ENCODE measurements at places on chromosomes 1 and 21.

DNA sequence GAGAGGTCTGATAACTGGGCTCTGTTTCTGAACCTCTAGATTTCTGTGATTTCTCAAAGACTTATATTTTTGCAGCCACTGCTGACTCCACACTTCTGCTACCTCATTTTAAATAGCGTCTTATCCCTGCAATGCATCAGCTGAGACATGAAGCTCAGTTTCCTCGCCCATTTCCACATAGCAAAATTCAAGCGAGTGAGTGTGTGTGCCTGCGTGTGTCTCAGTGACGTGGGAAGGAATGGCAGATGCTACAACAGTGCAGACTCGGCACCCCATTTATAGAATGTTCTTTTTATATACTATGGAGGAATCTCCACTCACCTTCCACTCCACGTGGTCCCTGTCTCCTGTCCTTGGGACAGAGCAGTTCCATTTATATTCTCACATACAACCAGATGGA is 35.7 kb downstream of the ZMYND12 start:
- DNase-seq, result no peak

DNA sequence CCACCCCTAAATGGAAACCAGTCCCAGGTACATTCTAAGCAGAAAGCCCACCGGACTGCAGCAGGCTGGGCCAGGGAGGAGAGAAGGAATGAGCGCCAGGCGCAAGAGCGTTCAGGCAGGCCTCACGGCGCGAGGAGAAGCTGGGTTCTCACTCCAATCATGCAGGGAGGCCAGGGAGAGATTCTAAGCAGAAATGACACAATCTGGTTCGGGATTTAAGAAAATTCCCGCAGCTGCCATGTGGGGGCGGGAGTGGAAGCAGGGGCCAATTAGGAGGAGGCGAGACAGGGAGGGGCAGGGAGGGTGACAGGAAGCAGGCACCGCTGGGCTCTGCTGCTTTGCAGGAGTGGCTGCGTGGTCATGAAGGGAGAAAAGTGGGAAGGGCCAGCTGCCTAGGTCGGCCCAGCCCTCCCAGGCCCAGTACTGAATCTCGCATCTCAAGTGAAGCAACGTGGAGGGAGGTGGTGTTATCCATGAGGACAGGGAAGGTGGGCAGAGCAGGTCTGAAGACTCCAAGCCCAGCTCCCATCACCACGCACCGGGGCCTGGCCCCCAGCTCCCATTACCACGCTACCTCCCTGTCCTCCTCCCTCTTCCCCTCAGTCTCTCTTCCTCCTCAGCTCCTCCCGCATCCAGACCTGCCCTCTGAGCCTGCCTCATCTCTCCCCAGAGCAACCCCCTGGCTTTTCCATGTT is 11.8 kb downstream of the NPHP4 start:
- no peak for DNase-seq

DNA sequence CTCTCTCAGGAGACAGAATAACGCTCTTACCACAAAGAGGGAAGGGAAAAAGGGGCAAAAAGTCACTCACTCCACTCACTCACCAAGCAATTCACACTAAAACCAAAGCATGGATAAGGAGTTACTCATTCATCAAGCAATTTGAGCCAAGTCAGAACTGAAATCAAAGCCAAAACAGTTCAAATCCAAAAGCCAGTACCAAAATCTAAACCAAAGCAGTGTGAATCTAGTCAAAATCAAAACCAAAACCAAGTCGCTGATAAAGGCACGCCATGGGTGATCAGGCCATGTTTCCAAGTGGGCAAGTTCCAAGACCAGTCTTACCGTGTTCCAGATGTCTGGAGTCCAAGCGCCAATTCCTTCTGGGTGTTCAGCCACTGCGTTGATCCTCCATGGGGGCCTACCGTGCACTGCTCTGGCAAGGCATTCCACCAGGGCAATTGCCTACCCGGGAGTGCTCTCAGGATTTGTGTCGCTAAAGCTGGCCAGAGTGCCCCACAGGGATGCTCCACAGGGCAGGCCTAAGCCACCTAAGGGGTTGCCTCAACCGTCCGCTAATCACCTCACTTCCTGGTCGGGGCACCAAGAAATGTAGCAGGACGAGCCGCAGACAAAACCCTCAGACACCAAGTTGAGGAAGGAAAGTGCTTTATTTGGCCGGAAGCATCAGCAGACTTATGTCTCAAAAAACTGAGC is 142.3 kb downstream of the TRIM33 start:
- DNase-seq, result no peak

DNA sequence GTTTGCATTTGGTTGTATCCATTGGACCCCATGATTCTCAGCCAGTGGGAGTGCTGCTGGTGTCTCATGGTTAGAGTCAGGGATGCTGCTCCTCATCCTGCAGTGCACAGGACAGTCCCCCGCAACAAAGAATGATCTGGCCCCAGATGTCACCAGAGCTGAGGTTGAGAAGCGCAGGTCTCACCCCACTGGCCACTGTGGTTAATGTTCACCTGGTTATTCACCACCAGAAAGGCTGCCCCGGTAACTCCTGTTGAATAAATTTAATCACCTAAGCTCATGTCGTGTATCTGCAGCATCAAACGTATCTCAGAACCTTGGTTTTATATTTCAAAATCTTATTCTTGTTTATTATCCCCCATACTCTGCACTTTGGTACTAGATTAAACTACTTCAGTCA is 75.8 kb downstream of the ATP5PO start:
- no peak for DNase-seq

- DNase-seq, result no peak
These were observed 10.0 kb upstream of the TNFRSF8 start for GRCh38 chr1:12052997-12053686.

DNA sequence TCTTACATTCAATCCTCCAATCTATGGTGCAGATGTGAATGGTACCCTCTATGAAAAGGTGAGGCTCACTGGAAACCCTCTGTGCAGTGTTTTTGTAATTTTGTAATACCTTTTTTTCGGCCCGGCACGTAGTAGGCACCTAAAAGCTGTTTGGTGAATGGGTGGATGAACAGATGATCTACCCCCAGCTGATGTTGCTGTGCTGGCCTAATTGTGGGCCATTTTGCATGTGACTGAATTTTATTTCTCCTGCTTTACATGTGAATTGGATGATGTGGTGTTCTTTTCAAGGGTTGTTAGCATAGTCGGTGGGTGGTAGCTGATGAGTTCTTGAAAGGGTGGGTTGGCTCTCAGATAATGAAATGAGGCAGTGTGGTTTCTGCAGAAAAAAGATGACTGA is 10.4 kb downstream of the KDM4A start:
- no peak for DNase-seq

GRCh38 chr1:180252638-180253536 is 22.8 kb downstream of the LHX4 start:
- DNase-seq, result peak; percentile 49

- peak; percentile 19 for DNase-seq
These were observed 18.9 kb downstream of the CAP1 start for GRCh38 chr1:40059338-40059959.

DNA sequence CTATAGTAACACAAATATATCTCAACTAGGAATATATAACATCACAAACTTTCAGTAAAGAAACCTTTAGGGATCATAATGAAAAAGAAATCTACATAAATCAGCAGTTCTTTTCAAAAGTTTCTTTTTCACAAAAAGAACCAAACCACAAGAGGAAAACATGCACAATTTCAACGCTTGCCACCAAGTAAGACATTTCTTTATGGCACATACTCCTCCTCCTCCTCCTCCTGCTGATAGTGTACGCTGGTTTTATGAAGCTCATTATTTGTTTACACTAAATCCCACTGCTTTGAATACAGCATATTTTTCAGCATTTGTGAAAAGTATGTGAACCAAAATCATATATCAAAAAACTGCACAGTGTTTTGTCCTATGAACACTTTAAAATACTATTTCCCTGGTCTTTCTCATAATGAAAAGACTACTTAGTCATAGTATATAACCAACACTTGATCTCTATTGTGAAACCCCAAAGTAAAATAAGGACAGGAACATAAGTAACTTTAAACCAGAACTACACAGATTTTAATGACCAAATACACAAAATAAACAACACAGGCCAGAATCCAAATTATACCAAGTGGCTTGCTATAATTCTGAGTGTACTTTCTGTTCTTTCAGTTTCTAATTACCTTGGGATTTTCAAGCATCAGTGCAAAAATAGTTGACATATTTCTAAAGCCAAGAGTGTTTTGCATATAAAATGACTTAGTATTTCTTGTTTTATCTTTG is 184.2 kb downstream of the EIF4G3 start:
- no peak for DNase-seq

- DNase-seq, result no peak
These were observed 49.4 kb upstream of the A3GALT2 start for GRCh38 chr1:33370301-33370700.

GRCh38 chr1:51133045-51133444 is 31.0 kb downstream of the C1orf185 start:
- no peak for DNase-seq

GRCh38 chr1:35316264-35316663 is 47.8 kb downstream of the ZMYM4 start:
- DNase-seq, result no peak

DNA sequence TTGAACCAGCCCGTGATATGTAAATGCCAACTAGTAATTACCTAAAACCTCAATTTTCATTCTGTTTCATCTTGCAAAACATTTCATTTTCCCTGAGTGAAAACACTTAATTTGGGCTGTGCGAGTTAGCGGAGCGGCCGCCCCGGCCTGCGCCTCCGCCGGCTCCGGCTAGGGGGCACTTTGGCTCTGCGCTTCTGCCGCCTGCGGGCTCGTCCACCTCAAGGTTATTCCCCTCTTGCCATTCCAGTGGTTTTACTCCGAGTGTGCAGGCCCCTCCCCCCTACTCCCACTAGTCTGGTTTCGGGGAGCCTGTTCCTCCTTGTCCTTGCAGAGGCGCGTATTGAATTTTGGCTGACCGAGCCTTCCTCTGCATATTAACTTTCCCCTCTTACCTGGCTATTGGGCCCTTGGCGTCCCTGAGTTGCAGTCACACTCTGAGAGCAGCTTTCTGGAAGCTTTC is 55.6 kb downstream of the PEX14 start:
- DNase-seq, result no peak

DNA sequence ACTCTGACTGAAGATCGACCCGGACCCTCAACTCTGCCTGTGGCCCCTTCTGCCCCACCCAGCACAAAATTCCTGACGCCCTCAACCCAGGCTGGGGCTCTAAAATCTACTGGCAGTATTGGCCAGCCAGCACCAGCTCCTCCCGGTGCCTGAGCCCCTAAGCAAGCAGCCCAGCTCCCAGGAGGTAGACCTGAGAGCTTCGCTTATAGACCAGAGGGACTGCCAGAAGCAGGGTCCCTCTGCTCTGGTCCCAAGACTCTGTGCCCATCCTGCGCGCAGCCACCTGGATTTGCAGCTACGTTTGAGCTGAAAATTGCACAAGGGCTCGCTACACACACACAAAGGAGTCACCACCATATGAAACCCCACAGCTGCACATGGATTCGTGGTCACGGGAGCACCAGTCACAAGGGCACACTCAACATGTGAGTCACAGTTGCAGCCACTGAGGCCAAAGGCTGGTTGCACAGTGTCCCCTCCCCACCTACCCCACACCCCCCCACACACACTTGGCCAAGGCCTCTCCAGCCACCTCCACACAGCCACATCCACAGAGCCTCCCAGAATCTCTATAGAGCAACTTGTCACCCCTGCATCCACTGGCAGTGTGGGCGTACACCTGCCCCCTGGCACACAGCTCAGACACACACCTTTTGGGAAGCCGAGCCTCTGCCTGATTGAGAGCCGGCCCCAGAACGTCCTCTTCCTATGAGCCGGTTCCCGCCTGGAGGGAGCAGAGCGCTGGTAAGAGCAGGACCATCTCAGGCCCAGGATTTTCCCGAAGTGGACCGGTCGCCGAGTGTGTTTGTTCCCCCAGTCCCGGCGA is 1.1 kb upstream of the DMBX1 start:
- no peak for DNase-seq

DNA sequence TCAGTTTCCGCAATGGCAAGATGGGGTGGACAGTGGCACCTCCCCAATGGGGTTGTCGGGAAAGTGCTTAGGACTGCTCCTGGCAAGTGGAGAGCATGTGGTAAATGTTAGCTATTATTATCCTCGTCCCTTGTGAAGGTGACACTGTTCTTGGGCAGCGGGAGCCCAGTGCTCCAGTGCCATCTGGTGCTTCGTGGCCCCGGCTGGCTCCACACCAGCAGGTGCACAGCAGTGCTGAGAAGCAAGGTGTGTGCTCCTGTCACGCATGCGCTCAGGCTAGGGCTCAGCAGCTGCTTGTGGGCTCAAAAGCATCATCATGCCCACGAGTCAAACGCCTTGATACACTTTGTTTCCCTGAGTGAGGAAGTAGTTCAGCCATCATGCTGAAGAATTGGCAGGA is 24.9 kb upstream of the KCNC4 start:
- DNase-seq, result no peak

- no peak for DNase-seq
These were observed 55.8 kb downstream of the BEND5 start for GRCh38 chr1:48720929-48721328.

GRCh38 chr1:241800640-241801039 is 47.4 kb upstream of the EXO1 start:
- no peak for DNase-seq

DNA sequence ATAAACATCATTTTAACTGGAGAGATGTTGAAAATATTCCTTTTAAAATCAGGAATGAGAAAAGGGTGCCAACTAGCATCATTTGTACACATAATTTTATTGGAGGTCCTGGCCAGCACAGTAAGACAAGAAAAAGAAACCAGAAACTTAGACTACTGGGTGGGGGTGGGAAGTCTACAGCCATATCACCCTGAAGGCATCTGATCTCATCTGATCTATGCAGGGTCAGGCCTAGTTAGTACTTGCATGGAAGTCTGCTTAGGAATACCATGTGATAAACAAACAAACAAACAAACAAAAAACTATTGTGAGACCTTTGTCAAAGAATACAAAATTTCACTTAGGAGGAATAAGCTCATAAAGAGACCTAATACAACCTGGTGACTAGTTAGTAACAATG is 54.2 kb downstream of the EIF2B3 start:
- no peak for DNase-seq

GRCh38 chr1:167412920-167413319 is 105.4 kb downstream of the CD247 start:
- DNase-seq, result no peak

GRCh38 chr1:162219461-162219860 is 150.0 kb downstream of the NOS1AP start:
- no peak for DNase-seq

GRCh38 chr1:183267646-183268431 is 81.8 kb downstream of the LAMC2 start:
- DNase-seq, result no peak

DNA sequence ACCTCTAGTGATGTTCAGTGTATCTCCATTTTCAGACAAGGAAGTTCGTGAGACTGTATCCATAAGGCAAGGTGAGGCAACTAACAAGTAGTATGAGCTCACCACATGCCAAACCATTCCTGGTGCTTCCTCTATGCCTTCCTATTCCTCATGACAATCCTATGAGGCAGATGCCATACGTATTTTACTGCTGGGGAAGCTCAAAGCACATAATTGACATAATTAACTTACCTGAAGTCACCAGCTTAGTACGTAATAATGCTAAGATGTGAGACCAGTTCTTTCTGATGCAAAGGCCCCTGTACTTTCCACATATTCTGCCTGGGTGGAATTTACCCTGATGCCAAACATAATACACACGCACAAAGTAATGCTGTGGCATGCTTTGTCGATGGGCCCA is 83.6 kb upstream of the NFIA start:
- DNase-seq, result no peak

Data from T-cell (primary cell).